ENCODE measurements at places on chromosomes 1 and 21. TPM values are rescaled to one million over a fixed set of nuclear protein-coding genes. Genes with fewer than 3 reads are reported as not detected.

- H3K27ac ChIP-seq, result no peak overlapping the region
- no peak overlapping the region for H3K4me3 ChIP-seq
- no peaks in the 10 kb centered on the region for H3K36me3 ChIP-seq
- peak; percentile 24 for DNase-seq
- H3K27me3 ChIP-seq, result no peaks in the 10 kb centered on the region
These were observed 89.7 kb downstream of the DIRAS3 start for GRCh38 chr1:67960766-67961165.

Gene OR10Z1
- not detected for total RNA-seq

- H3K4me3 ChIP-seq, result no peak overlapping the region
- H3K4me1 ChIP-seq, result no peaks in the 10 kb centered on the region
- no peak overlapping the region for H3K27ac ChIP-seq
- H3K27me3 ChIP-seq, result no peaks in the 10 kb centered on the region
- no peaks in the 10 kb centered on the region for H3K36me3 ChIP-seq
- no peak for DNase-seq
These were observed 218.3 kb upstream of the SGIP1 start for GRCh38 chr1:66315671-66316070.

Gene GIPC2
- 0.28 TPM for total RNA-seq

DNA sequence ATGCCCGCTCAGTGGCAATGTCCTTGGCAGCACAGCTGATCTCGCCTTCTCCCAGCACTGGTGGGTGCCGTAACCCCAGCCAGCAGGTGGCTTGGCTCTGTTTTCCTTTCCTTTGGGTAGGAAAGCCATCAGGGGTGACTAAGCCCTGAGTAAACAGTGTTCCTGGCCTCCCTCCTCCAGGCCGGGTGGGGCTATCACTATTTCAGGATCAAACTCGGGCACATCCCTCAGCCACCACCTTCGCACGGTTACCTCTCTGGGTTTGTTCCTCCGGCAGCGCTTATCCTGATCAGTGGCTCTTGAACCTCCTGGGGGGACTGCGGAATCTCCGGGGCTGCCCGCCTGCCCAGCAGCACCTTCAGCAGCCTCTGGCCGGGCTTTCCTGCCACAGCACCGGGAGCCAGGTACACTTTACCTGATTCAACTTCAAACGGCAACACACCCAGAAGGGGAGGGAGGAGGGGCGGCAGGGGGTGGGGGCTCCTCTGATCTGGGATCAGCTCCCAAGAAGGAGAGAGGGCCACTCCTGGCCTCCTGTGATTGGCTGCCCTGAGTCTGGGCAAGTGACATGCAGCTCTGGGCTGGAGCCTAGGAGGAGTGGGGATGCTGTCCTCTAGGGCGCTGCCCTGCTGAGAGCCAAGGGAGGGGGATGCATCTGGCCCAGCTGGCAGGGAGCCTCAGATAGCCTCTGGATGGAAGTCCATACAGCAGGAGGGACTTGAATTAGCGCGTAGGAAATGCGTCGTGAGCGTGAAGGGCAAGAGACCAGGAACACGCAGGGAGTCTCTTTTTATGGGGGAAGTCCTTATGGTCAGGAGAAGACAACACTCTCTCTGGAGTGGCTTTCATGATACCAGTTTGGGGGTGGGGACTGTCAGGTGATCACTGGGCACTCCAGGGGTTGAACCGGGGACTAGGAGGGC, at the start of gene ASCL5:
Gene ASCL5 (minus strand): TSS at position 353 of the 923 bp plus-strand sequence. CDS start 11,812 bp downstream, outside the sequence.
- H3K27me3 ChIP-seq, result peaks cover 21% of the 10 kb centered on the region
- no peak for DNase-seq
- H3K4me3 ChIP-seq, result no peak within 1 kb of the TSS
- no peaks in the 10 kb centered on the region for H3K36me3 ChIP-seq
- peaks cover 11% of the 10 kb centered on the region for H3K4me1 ChIP-seq

Gene RORC
- total RNA-seq, result not detected

- no peaks in the 10 kb centered on the region for H3K36me3 ChIP-seq
- H3K27ac ChIP-seq, result no peak overlapping the region
- no peak for DNase-seq
- no peaks in the 10 kb centered on the region for H3K4me1 ChIP-seq
- H3K27me3 ChIP-seq, result no peaks in the 10 kb centered on the region
These were observed 428.6 kb upstream of the BRINP3 start for GRCh38 chr1:190906206-190906725.

DNA sequence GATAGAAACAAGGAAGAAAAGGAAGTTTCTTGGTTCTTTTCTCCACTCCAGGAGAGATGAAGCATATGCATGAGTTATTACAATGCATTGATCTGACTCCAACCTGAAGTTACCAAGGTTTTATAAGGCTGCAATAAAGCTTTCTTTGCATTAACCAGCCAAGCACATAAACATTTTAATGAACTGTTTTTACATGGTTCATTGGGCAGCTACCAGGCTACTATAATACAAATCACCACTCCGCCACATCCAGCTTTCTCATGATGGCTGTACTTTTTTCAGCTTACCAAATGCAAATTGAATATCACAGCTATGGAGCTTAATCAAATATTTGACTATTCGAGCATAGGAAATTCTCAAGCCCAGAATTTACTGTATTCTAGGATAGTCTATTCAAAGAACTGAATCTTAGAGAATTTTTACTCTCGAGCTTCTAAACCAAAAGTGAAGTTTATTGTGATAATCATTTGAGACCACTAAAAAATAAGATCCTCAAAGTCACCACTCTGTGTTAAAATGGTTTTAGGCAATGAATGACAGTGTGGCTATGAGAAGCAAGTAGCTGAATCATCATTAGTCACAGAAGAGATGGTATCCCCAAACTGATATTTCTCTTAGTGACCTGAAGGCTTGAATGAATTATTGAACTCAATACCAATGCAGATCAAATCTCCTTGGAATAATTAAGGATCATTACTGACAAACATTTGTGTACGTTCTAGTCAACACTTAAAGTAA, 58.6 kb upstream of the ZNF281 start:
- no peaks in the 10 kb centered on the region for H3K27me3 ChIP-seq
- no peak overlapping the region for H3K4me3 ChIP-seq
- DNase-seq, result no peak
- no peak overlapping the region for H3K27ac ChIP-seq

DNA sequence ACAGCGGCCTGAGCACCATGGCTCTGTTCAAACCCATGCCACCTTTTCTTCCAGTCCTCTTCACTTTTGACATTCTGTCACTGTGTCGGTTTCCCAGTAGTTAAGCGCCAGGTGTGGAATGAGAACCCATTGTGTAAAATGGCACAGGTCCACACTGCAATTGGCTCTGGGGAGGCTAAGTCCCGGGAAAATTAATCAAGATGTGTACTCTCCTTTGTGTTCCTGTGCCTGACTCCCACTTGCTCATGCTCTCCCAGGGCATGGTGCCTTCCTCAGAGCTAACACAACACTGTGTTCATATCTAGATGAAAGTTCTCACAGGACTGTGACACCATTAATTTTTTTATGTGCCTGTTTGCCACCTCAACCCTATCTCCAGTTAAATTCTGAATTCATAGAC, 59.0 kb upstream of the BTG3 start:
- DNase-seq, result no peak
- no peak overlapping the region for H3K4me3 ChIP-seq
- no peaks in the 10 kb centered on the region for H3K27me3 ChIP-seq
- no peak overlapping the region for H3K27ac ChIP-seq
- H3K36me3 ChIP-seq, result no peaks in the 10 kb centered on the region
- H3K4me1 ChIP-seq, result peaks cover 4% of the 10 kb centered on the region

GRCh38 chr1:161374373-161374772, 6.7 kb upstream of the CFAP126 start:
- H3K36me3 ChIP-seq, result no peaks in the 10 kb centered on the region
- DNase-seq, result no peak
- no peaks in the 10 kb centered on the region for H3K4me1 ChIP-seq
- no peak overlapping the region for H3K27ac ChIP-seq

DNA sequence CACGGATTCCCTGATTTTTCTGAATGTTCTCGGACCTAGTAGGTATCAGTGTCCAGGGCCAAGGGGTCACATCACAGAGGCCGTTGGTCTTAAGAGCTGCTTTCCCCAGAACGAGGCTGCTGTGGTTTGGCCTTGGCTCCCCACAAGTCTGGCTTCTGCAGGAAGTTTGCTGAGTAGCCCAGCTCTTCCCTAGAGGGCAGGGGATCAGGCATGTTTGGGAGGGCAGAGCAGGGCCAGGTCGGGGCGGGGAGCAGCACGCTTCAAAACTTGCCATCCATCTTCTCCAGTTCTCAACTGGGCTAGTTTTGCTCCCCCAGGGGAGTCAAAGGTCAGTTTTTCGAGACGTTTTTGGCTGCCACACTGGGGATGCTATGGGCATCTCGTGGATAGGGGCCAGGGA, 37.0 kb downstream of the MAN1C1 start:
- peaks cover 41% of the 10 kb centered on the region for H3K4me1 ChIP-seq
- H3K27ac ChIP-seq, result no peak overlapping the region
- no peaks in the 10 kb centered on the region for H3K27me3 ChIP-seq
- H3K36me3 ChIP-seq, result no peaks in the 10 kb centered on the region
- no peak for DNase-seq
- no peak overlapping the region for H3K4me3 ChIP-seq

DNA sequence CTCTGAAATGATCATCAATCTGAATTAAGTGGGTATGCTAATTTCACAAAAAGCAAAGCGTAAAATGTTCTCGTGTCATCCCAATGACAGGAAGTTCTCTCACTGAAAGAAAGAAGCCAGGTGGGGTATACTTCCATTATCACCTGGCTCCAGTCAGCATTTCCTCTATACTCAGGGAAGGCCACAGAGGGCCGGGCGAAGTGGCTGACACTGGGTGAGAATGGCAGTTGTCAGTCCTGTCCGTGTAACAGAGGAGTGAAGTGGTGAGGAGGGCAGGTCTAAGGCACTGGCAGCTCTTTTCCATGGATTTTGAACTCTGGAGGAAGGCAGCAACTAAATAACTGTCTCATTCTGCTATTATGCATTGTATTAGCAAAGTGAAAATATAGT, 60.4 kb downstream of the CAPN2 start:
- H3K4me1 ChIP-seq, result peaks cover 32% of the 10 kb centered on the region
- no peak for DNase-seq
- H3K27ac ChIP-seq, result peak overlapping the region; percentile 80
- H3K36me3 ChIP-seq, result peaks cover 18% of the 10 kb centered on the region
- H3K4me3 ChIP-seq, result no peak overlapping the region

Gene DEPDC1
- total RNA-seq, result 37.6 TPM

DNA sequence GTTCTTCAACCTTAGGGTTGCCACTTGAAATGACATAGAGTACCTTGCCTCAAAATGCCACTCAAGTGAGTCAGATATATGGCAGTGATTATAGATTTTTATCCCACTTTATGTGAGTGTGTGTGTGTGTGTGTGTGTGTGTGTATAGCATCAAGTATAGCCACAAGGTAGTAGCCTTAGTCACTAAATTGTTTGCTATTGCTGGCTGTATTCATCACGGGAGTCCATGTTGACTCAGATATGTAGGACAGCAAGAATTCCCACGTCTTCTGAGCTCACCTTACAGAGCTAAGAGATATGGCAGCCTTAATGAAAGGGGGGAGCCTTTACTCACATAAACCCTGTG, 9.3 kb downstream of the ETS2 start:
- no peak for DNase-seq
- H3K4me3 ChIP-seq, result no peak overlapping the region
- H3K27ac ChIP-seq, result no peak overlapping the region
- peaks cover 64% of the 10 kb centered on the region for H3K36me3 ChIP-seq

Gene GSTM2
- 78.5 TPM for total RNA-seq

- DNase-seq, result no peak
- H3K27me3 ChIP-seq, result no peaks in the 10 kb centered on the region
- H3K4me1 ChIP-seq, result no peaks in the 10 kb centered on the region
- H3K27ac ChIP-seq, result no peak overlapping the region
- H3K4me3 ChIP-seq, result no peak overlapping the region
These were observed 890.9 kb downstream of the MRPL39 start for GRCh38 chr21:24716281-24716918.

Gene HPDL
- 1.4 TPM for total RNA-seq

Gene MNDA
- total RNA-seq, result not detected

DNA sequence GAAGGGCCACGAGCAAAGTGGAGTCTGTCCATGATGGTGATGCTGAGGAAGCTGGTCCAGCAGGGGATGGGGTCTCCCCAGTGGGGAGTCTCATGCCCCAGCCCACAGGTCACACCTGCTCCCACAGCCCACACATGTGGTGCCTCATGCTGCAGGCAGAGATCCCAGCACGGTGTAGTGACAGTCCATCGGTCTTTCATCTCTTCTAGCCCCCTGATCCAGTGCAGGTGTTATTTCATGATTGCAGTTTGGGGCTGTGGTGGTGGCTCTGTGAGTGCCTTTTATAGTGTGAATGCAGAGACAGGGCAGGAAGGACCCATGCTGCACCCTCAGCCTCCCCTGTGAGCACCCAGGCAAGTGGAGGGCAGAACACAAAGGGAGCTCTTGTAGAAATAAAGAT, 45.0 kb downstream of the UBASH3A start:
- H3K27ac ChIP-seq, result no peak overlapping the region
- no peak overlapping the region for H3K4me3 ChIP-seq
- H3K36me3 ChIP-seq, result no peaks in the 10 kb centered on the region

DNA sequence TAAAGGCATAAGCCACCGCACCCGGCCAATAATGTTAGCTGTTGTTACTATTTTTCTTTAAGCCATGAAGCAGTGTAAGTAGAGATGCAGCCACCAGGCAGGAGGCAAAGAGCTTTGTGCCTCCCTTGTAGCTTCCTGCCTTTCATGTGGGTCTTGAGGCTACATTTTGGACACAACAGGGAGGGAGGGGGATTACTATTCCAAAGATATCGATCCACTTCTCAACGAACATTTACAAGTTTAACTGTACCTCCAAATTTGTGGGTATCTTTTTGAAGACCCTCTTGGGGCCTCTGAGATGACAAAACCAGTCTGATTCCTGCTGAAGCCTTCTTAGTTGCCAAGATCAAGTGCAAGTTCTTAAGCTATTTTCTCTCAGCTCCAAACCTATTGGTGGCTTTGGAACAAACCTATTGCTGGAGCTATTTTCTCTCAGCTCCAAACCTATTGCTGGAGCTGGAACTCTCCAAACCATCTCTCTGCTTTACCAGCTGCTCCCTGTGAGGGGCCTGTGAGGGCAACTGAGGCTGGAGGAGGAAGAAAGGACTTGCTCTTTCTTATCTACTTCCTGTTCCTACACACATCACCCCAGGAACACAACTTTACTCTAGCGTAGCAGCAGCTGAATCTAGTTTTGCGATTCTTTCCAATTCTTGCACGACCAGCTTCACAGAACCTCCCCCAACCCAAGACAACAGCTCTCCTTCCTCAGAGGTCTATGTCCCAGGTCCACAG, 16.1 kb upstream of the RCAN3 start:
- DNase-seq, result no peak
- H3K27me3 ChIP-seq, result no peaks in the 10 kb centered on the region
- H3K36me3 ChIP-seq, result no peaks in the 10 kb centered on the region
- H3K4me1 ChIP-seq, result no peaks in the 10 kb centered on the region
- H3K4me3 ChIP-seq, result no peak overlapping the region

All from cardiac muscle cell (in vitro differentiated cells and primary cell).